ENCODE measurements at places on chromosomes 5 and 9.

DNA sequence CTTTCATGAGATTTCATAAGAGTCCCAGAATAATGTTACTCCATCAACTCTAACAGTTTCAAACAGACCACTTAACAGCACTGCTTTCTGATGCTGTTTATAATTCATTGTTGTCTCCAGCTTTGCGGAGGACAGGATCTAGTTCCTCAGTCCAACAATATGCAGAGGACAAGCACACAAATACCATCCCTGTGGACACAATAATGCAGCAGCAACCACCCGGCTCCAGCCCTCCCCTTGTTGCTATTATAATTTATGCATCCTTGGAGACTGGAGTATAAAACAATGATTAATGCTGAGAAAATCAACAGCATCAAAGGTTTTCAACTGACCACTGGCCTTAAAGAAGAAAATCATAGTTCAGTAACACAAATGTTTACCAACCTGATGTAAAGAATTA lies 108.3 kb downstream of the DENND1A start:
- no peak for DNase-seq

- DNase-seq = no peak
Observed at GRCh38 chr5:6183391-6184390, 194.7 kb downstream of the MED10 start.

DNA sequence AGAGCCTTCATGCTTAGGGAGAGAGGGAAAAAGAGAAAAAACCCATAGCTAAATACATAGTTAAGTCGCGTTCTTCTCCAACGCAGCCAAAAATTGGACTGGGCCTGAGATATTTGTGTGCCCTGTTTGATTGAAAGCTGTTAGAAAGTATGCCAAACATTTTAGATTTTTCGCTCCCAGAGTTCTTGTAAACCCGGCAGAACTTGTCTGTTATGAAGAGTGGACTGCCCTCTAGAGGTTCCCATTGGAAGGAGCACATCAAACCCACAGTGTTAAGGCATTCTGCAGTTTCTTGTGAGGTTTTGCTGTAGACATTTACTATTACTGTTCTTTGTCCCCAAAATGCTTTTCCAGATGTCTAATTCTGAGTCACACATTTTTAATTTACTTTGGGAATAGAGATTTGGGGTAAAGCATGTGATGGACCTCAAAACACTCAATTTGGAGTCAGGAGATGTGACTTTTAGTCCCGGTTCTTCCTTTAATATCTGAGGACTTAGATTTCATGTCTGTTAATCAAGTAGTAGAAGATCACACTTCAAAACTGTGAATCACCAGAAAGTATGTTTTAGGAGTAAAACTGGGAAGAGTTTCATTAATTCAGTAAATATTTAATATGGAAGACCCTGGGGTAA lies 96.6 kb downstream of the PCSK1 start:
- peak; percentile 35 for DNase-seq

GRCh38 chr9:88820055-88820454 lies 171.2 kb upstream of the S1PR3 start:
- DNase-seq = no peak

DNA sequence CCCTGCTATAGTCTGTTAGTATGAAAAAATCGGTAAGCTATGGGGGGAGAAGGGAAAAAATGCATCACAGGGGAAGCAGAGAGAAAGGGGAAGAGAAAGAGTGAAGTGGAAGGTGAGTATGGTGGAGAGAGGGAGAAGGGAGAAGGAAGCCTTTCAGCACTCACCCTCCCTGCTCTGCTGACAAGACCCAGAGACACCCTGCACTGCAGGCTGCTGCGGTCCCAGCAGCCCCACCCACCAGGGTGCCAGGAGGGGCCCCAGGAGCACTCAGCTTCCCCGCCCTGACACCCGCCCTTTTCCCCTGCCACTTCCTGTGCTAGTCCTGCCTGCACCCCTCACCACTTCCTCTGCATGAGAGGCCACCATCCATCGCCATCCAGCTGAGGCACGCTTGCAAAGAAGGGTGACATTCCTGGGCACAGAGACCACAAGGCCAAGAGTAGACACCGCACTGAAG lies 12.7 kb downstream of the STK10 start:
- peak; percentile 80 for DNase-seq

- DNase-seq = no peak
Observed at GRCh38 chr9:35574578-35575122, 30.4 kb upstream of the TESK1 start.

DNA sequence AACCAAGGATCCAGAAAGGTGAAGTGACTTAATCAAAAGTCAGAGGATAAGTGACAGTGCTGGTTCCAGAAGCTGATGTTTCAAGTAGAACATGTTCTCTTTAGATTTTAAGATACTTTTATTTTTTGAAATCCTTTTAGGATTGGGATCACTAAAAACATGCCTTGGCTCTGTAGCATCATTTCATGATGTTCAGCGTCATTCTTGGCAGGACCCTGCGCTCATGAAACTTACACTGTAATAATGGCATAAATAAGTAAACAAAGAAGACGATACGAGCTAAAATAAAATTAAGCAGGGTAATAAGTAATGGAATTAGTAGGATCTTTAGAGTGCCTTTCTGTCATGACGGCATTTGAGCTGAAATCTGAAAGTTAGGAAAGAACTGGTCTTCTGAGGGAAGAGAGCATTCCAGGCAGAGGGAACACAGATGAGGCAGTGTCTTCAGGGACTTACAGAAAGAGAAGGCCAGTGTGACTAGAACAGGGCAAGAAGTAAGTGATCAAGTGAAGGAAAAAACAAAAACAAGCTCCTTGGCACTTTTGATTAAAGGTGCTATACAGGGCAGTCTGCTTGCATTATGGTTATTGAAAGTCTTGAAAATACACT lies 19.9 kb downstream of the CTNNA1 start:
- no peak for DNase-seq

DNA sequence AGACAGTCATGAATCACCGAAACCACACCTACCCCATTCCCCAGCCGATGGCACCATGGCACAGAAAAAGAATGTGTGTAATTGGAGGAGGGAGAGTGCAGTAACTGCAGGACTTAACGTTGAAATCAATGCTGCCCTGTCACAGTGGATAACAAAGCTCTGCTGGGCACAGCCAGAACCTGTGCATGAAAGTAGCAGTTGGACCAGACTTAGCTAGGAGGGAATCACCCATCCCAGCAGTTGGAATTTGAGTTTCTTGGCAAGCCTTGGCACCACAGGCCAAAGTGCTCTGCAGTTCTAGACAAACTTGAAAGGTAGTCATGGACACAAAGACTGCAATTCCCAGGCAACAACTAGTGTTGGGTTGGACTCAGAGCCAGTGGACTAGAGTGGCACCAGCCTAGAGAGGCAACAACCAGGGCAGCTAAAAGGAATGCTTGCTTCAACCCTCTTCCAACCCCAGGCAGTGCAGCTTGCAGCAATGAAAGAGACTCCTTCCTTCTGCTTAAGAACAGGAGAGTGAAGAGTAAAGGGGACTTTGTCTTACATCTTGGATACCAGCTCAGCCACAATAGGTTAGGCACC lies 19.1 kb downstream of the TMEM232 start:
- no peak for DNase-seq

GRCh38 chr5:10172247-10172646 lies 77.4 kb downstream of the ATPSCKMT start:
- DNase-seq = no peak

GRCh38 chr9:78001946-78002731 lies 29.5 kb downstream of the GNAQ start:
- DNase-seq = no peak

GRCh38 chr5:109374625-109375024 lies 35.1 kb downstream of the PJA2 start:
- no peak for DNase-seq

- DNase-seq = no peak
Observed at GRCh38 chr9:36078051-36078450, 41.3 kb downstream of the RECK start.

- DNase-seq = no peak
Observed at GRCh38 chr9:97831843-97832636, 21.0 kb upstream of the FOXE1 start.

DNA sequence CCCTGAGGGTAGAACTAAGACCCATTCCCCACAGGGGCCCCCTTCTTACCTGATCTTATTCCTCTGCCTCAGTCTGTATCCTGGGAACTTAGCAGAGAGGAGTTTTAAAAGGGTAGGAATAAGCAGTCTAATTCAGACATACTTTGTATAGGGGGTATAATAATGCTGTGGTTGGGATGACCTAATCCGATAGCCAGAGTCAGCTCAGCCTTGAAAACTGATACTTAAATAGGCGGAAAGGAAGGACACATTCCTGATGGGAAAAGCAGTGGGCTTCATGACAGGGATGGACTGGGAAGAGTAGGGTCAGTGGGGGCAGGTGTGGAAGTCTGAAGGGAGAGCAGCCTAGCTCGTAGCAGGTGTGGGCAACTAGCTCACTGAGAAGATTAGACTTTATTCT lies 52.2 kb upstream of the TESK1 start:
- no peak for DNase-seq

DNA sequence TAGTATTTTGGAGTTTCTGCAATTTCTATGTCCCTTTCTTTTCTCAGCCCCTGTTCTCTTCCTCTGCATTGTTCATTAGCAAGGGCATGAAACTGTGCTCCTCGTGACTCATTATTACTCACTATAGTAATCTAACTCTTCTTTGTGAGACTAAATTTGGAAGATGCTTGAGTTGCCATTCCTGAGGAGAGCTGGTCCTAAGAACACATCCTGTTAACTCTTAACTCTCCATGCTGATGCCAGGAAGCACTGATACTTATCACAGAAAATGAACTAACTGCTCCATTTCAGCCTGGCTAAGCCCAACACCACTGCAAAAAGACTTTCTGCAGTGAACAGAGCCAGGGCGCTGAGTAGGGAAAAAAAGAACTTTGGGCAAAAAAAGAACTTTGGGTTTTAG lies 10.6 kb upstream of the CSNK1A1 start:
- no peak for DNase-seq
